ENCODE measurements at places on chromosomes 2 and 18. TPM values are rescaled to one million over a fixed set of nuclear protein-coding genes. Genes with fewer than 3 reads are reported as not detected.
A peak's percentile ranks its signal among the peaks of the same experiment; 100 is the strongest.

INHBB gene
- not detected for polyA plus RNA-seq

REG3A gene
- not detected for polyA plus RNA-seq

ITGB6 gene
- not detected for polyA plus RNA-seq

TLX2 gene
- 0.14 TPM for polyA plus RNA-seq

C1QL2 gene
- not detected for polyA plus RNA-seq

COPS9 gene
- polyA plus RNA-seq = 326 TPM

KLHL14 gene
- not detected for polyA plus RNA-seq

DNA sequence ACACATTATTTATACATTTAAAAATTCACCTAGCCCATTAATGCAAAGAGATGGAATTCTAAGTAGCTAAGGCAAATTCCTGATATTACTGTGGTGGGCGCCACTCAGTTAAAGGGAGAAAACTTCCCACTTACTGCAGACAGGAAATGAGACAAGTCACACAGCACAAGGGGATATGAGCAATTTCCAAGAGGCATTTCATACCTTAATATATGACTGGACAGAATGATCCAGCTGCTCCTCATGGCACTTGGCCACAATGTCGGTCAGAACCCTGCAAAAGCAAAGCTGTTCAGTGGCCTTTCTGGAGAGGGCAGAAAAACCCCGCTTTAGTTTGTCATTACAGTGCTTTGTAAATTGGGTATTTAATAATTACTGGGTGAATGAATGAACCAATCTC, 121.4 kb upstream of the CCDC195 start:
- DNase-seq = no peak
- no peaks in the 10 kb centered on the region for H3K27me3 ChIP-seq
- H3K36me3 ChIP-seq = peaks cover 93% of the 10 kb centered on the region

GRCh38 chr2:61471905-61472805, 1.3 kb upstream of the USP34 start:
- no peaks in the 10 kb centered on the region for H3K27me3 ChIP-seq
- peaks cover 2% of the 10 kb centered on the region for H3K36me3 ChIP-seq
- H3K4me3 ChIP-seq = peak overlapping the region; percentile 89
- H3K4me1 ChIP-seq = peaks cover 23% of the 10 kb centered on the region
- no peak for DNase-seq

- peaks cover 1% of the 10 kb centered on the region for H3K27me3 ChIP-seq
- peak; percentile 36 for DNase-seq
- H3K4me3 ChIP-seq = no peak overlapping the region
- H3K36me3 ChIP-seq = no peaks in the 10 kb centered on the region
These were observed 44.6 kb downstream of the FAM124B start for GRCh38 chr2:224357098-224357901.

- H3K27me3 ChIP-seq = no peaks in the 10 kb centered on the region
- no peak for DNase-seq
- no peaks in the 10 kb centered on the region for H3K36me3 ChIP-seq
These were observed 464.4 kb downstream of the SUCLG1 start for GRCh38 chr2:83994633-83995179.

DNA sequence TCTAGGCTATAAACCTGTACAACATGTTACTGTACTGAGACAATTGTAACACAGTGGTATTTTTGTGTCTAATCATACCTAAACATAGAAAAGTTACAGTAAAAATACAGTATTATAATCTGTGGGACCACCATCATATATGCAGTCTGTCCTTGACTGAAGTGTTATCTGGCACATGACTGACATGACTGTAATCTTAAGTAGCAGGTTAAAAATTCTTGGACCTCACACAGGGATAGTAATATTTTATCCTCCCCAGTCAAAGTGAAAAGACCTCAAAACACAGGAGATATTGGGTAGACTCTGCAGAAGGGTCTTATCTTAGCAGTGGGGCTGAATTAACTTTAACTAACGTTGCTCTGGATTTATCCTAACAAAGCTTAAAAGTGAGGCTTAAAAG, 4.9 kb upstream of the SCN9A start:
- no peaks in the 10 kb centered on the region for H3K4me1 ChIP-seq
- H3K27ac ChIP-seq = no peak overlapping the region
- DNase-seq = no peak
- no peaks in the 10 kb centered on the region for H3K27me3 ChIP-seq
- H3K36me3 ChIP-seq = no peaks in the 10 kb centered on the region

DNA sequence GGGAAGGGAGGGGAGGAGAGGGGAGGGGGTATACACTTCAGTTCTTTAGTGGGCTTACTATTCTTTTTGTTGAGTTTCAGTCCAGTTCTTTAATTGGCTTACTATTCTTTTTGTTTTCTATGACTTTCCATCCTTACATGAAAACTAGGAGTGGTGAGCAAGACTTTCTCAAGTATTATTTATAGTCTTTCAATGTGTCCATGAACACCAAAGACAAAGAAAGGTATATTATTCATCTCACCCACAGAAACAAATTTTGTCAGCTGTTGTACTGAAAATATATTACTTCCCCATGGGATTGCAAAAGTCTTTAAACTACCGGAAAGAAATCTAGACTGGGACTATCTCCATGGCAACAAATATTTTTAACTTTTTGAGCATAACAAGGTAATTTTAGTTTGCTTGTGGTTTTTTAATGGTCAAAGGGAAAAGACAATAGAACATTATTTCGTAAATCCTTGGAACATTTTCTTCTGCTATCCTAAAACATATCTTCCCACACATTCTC, 17.6 kb downstream of the ADAM17 start:
- DNase-seq = no peak
- no peaks in the 10 kb centered on the region for H3K27me3 ChIP-seq
- H3K27ac ChIP-seq = no peak overlapping the region
- no peaks in the 10 kb centered on the region for H3K4me1 ChIP-seq
- no peak overlapping the region for H3K4me3 ChIP-seq

DNA sequence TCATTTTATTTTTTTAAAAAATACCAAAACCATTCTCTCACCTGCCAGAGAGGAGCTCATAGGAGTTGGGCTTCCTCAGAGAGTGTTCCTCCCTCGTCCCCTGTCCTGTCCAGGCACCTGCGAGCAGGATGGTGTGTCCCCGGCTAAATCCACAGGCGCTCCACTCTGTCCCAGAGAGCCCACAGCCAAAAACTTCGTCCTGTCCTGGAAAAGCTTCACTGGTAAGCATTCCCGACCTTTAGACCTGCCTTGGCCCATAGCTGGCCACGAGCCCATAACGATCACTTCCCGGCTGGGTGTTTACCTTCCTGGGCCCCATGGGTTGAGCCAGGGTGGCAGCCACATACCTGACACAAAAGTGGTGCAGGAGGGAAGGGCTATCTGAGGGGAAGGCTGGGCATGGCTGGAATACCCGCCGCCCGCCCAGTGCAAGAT, at the start of gene NGEF:
NGEF (minus strand) TSS at position 230 of the 435 bp plus-strand sequence. CDS start 38,366 bp downstream, outside the sequence.
- H3K4me1 ChIP-seq = no peaks in the 10 kb centered on the region
- no peaks in the 10 kb centered on the region for H3K36me3 ChIP-seq
- no peak within 1 kb of the TSS for H3K27ac ChIP-seq
- H3K4me3 ChIP-seq = no peak within 1 kb of the TSS

DNA sequence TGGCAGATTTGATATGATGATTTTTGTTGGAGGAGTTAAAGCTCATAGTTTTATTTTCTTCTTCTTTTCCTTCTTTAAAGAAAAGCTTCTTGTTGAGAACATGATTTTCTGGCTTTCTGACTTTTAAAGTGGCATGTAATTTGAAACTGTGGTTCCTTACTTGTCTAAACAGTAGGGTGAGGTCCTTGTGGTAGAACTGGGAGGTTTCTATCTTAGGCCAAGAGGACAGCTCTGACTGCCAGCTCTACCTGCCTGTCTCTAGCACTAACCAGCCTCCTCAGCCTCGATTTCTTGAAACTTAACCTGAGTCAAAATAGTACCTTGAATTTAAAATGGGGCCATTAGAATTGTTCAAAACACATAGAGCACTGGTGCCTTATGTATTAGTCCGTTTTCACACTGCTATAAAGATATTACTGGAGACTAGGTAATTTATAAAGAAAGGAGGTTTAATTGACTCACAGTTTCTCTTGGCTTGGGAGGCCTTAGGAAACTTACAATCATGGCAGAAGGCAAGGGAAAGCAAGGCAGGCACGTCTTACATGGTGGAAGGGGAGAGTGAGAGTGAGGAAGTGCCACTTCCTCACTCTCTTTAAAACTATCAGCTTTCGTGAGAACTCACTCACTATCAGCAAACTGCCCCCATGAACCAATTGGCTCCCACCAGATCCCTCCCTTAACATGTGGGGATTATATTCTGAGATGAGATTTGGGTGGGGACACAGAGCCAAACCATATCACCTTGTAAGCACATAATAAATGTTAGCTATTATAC, 119.0 kb downstream of the CERS6 start:
- no peak for DNase-seq
- no peaks in the 10 kb centered on the region for H3K27me3 ChIP-seq
- no peak overlapping the region for H3K4me3 ChIP-seq
